ENCODE measurements at places on chromosomes 5 and 9. TPM values are rescaled to one million over a fixed set of nuclear protein-coding genes. Genes with fewer than 3 reads are reported as not detected.

The SLC1A3 gene
- total RNA-seq, result 15.3 TPM

DNA sequence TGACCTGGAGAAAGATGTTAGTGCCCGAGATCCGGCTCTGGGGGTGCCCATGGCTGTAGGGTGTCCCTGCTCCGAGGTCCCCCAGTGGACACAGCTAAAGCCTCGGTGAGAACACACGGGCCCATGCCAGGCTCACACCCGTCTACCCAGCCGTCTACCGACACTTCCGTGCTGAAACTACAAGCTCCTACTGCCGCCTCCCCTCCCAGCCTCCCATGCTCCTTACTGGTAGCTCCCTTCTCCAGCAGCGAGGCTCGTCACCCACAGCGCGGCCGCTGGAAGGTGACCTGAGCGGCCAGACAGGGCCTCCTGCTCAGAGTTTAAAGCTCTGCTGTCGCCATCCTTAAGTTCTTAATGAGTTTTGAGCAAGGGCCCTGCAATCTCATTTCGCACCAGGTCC lies 33.2 kb upstream of the CLPTM1L start:
- DNase-seq, result no peak

DNA sequence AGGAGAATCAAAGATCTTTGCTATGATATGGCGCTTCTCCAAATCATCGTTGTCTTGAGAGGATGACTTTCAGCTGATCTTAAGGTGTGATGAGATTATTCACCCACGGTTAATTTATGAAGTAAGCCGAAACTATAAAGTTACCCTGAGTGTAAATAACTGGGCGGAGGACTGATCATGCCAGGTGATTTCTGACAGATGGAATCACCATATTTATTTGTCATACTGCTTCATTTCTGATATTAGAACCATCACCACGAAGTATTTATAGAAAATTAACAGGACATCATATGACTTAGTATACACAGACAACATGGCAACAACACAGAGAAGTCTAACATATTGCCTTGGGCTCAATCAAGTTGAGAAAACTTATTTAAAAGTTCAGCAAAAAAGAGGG lies 601.9 kb downstream of the RAB3C start:
- no peak for DNase-seq

The IFNA6 gene
- not detected for total RNA-seq

The PDE4D gene
- total RNA-seq, result 37.4 TPM

- DNase-seq, result no peak
Observed at GRCh38 chr5:166834246-166834645, 1457.2 kb upstream of the WWC1 start.

DNA sequence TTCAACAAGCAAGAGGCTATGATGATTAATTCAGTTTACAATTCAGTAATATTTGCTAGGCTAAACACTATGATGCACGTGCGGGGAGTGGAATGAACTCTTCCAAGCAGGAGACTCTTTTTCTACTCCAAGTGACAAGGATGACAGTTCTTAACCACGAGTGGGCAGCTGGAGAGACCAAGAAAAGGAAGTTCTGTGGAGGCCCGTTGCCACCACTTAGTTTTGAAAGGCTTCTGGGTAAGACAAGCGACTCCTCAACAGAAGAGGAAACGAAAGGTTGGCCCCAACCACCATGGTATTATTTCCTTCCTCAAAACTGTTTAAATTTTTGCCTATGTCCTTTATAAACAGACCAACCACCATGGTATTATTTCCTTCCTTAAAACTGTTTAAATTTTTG lies 2.8 kb downstream of the DCAF12 start:
- no peak for DNase-seq

The IL31RA gene
- not detected for total RNA-seq
